Stimulated activated CD4-positive, alpha-beta T cell treated with anti-CD3 and anti-CD28 coated beads, Interleukin-1b, Interleukin-23, amount 100 ng/mL, for 24 hours (primary cell): ENCODE measurements at places on chromosomes 2 and 18.

- no peak for DNase-seq
These were observed 2.5 kb downstream of the MRPL35 start for GRCh38 chr2:86201671-86202335.

DNA sequence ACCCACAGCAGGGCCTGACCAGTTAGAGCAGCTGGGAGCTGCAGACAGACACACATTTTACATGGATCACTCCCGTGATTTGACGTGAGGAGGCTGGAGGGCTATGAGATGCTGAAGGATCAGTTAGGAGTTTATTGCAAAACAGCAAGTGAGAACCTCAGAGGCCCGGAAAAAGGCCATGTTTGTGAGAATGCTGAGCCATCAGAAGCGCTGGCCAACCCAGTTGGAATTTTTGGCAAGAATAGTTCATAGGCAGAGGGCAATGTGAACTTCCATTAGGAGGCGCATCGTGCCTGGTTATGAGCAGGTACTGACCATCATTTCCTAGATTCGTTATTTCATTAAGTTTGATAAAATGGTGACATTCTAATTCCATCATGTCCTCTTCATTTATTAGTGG, 23.3 kb upstream of the LMAN1 start:
- no peak for DNase-seq

GRCh38 chr18:54532962-54533361, 58.1 kb upstream of the DYNAP start:
- DNase-seq, result no peak

DNA sequence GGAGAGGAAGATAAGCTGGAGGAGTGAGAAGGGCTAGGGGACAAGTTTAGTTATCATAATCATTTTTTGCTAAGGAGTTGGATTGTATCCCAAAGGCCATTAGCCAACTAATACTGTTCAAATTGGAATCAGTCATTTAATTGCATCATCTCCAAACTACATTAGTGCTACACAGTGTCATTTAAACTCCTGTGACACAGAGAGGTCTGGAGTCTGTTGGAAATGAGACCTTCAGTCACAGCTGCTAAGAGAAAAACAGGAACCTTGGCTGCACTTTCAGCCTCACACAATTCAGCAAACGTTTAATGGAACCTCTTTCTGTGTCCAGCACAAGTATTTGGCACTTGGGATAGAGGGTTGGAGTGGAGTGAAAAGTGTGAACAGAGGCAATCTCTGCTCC, 175.5 kb upstream of the MGAT5 start:
- DNase-seq, result no peak

DNA sequence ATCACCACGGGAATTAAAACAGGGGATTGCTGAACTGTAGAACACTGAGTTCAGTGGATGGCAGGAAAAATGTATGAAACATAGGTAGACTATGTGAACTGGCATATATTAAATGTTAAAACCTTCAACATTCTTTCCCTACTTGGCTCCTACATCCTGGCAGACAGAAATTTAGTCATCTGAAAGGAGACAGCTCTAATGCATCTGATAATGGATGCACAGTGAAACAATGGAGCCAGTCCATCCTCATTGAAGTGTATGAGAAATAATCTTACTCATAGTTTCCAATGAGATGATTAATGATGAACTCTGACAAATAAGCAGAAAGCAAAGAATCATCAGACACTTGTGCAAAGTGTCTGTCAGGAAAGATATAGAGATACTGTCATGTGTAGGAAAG, 1629.7 kb upstream of the TMEFF2 start:
- DNase-seq, result no peak

- no peak for DNase-seq
These were observed 520.1 kb downstream of the LRP1B start for GRCh38 chr2:141610564-141611175.

- no peak for DNase-seq
These were observed 118.3 kb upstream of the FAM136A start for GRCh38 chr2:70420143-70420542.

GRCh38 chr18:72411261-72411660, 132.9 kb downstream of the CBLN2 start:
- DNase-seq, result no peak

- no peak for DNase-seq
These were observed 273.8 kb downstream of the CCDC102B start for GRCh38 chr18:69071680-69072079.

DNA sequence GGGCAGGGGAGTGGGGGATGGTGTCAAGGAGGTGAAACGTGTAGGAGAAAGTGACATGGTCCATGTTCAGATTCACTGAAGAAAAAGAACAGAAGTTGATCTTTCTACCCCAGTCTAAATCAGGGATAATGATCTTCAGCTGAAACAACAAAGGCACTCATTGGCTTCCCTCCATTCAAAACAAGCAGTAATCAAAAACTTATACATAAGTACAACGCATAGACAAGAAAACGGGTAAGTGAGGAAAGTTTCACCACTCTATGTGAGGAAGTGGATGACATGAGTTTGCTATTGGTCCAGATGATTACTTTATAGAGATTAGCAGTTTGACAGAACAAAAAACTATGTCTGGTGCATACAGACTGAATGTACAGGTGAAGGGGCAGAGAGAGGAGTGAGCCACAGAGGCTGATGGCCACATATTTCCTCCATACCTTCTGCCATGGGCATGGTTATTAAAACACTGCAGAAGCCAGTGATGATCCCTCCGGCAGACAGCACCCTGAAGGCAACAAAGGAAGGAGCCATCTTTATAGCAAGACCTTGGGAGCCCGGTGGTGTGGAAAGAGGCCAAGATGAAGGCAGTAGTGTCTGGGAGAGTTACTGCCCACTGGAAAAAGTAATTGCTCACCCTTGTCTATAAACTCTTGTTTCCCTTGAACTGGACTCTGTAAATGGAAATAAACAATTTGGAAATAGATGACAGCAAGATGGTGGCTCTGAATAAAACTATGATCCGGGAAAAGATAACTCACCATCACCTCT, 57.7 kb downstream of the SLC25A12 start:
- no peak for DNase-seq

- no peak for DNase-seq
These were observed 102.7 kb downstream of the CSRNP3 start for GRCh38 chr2:165572151-165572550.

DNA sequence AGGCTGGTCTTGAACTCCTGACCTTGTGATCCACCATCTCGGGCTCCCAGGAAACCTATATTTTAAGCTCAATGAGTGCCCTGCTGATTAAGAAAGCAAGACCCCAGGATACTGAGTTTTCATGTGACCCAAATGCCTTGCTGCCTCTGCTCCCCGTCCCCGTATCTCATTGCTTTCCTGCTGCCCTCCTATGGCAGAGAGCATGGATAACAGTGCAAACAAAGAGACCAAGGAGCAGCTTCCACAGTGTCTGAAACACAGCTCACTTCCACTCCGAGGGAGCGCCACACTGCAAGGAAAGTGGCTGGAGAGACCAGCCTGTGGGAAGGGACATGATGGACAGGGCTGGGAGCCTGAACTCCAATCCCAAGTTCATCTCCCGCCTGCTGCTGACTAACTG, 246.8 kb downstream of the TMEM182 start:
- DNase-seq, result no peak

GRCh38 chr2:100755441-100755840, 64.5 kb upstream of the NPAS2 start:
- DNase-seq, result no peak

GRCh38 chr18:51153659-51154371, 43.7 kb downstream of the MEX3C start:
- no peak for DNase-seq

DNA sequence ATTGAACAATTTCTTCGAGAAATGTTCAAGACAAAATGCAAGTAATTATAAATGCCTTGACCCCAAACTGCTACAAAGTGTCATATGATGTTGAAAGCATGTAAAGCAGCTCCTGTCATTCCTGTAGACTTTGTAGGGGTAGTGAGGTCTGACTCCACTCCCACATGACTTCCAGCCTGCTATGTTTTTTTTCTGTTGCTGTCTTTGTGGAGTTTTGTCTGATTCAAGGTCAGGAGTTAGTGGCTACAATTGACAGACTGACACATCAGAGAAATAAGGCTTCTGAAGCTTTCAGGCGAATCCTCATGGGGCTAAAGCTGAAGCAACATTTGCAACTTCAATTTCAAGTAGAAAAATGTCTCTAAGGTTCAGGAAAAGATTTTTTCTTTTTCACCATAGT, 63.9 kb upstream of the CCDC195 start:
- no peak for DNase-seq

DNA sequence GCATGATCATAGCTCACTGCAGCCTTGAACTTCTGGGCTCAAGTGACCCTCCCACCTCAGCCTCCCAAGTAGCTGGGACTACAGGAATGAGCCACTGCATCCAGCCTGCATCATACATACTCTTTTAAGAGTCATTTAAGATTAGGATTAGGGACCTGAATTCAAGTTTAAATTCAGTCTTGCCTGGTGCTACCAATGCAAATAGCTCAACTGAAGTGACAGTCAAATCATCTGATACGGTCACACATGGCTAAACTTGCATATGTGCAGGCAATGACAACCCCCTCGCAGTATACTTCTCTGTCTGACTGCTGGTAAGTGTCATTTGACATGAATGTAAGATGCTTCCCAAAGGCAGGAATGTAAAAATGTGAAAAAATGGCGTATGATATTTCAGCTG, 31.8 kb upstream of the TMEM131 start:
- no peak for DNase-seq

DNA sequence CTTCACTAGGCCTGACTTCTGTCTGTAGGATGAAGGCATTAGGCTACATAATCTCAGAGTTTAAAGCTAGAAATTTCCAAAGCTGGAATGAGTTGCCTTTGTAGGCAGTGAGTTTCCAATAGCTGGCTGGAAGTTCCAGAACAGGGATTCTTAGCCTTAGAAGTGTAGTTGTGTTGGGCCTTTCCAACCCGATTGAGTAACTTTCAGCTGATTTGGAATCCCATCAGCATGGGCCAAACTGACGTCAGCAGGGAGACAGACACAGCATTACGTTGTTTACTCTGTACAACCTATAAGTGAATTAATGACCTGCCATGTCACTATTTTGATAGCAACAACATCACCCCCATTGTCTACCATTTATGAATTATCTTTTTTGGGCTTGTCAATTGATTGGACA, 56.9 kb downstream of the SETBP1 start:
- DNase-seq, result no peak

DNA sequence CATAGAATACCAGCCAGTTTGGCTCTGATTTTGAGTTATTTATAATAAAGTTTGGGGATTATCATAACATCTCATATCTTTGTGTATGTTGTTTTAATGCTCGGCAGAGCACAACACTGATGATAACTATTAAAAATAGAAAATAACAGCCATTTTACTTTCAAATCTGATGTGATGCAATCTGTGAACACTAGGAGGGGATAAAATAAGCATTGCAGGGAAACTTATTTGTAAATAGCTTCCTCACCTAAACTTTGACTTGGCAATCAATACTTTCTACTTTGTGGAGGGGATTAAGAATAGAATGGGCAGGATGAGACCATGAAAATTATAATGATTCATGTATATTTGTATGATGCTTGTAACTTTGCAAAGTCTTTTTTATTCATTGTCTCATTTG, 54.4 kb downstream of the USP14 start:
- no peak for DNase-seq

- DNase-seq, result no peak
These were observed at the start of gene BOD1L2 for GRCh38 chr18:57146956-57147636. TSS of gene BOD1L2 (plus strand) at chr18:57147087. CDS start at chr18:57147313, 226 bp downstream.

- no peak for DNase-seq
These were observed 2.9 kb downstream of the PROKR1 start for GRCh38 chr2:68646303-68646702.

DNA sequence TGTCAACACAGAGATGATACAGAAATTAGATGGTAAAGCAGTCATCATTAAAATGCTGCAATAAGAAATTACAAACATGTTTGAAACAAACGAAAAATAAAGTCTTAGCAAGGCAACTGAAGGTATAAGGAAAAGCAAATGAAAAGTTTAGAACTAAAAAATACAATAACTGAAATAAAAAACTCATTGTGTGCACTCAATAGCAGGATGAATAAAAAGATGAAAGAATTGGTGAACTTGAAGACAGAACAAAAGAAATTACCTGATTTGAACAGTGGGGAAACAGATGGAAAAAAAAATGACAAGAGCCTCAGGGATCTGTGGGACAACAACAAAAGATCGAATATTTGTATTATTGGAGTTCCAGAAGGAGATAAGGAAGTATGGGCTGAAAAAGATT, 46.5 kb downstream of the TSN start:
- no peak for DNase-seq

DNA sequence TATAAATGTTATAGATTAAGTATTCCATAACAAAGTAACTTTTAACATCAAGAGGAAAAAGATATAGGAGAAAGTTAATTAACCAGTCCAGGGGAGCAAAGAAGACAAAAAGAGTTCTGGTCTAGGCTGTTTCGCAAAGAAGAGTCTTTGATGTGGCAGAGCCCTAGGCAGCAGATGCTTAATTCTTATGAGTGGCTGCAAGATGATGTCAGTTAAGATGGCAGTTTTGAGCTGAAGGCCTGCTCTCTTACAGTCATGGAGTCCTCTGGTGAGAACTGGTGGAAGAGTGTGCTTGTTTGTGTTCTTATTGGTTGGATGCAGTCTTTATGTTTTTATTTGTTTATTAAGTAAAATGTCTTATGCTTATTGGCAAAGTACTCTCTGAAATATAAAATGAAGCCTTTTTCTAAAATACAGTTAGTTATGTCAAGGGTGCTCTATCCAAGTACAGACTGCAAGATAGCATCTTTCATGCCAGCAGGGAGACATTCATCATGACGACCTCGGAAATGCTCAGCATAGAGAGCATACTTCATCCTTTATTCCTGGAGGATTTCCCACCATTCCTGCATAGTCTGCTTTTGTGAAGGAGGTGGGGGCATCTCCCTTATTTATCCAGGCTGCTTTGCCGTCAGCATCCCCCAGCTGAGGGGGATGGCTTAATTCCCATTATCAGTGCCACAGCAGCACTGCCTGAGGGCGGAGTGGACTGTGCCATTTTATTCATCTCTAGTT, 38.9 kb upstream of the SERPINE2 start:
- no peak for DNase-seq

DNA sequence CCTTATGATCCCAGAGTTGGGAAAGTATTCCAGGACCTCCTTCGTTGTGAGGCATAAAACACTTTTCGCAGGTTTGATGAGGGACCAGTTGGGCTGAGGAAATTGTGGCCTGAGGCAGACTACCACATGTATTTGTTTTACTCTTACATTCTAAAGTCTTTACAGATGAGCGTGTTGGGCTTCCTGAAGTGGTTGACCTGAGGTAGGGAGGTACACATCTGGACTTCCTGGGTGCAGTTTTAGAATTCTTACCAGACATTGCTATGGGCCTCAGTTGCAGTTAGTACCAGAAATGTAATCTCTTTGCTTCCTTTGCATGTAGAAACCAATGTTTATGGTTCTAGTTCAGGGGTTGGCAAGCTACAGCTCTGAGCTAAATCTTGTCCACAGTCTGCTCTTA, 48.7 kb downstream of the COA5 start:
- no peak for DNase-seq

DNA sequence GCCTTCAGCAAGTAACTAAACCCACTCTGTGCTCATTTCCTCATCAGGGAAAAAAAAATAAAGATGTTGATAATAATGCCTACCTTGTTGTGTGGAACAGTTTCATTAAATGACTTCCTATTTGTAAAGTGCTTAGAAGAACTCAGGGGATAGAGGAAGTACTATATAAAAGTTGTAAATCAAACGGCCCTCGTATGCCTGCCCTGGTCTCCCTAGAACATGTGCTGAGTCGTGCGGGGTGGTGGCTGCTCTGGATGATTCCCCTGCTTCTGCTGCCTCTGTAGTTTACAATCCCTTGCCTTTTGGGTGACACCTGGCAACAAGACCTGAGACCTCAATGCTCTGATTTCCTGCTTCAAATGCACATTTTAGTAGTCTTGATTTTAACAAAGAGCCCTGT, 170.0 kb downstream of the CERS6 start:
- no peak for DNase-seq

- no peak for DNase-seq
These were observed 640.2 kb upstream of the SLC39A10 start for GRCh38 chr2:195016841-195017240.
